ENCODE measurements at places on chromosomes 5 and 9.

DNA sequence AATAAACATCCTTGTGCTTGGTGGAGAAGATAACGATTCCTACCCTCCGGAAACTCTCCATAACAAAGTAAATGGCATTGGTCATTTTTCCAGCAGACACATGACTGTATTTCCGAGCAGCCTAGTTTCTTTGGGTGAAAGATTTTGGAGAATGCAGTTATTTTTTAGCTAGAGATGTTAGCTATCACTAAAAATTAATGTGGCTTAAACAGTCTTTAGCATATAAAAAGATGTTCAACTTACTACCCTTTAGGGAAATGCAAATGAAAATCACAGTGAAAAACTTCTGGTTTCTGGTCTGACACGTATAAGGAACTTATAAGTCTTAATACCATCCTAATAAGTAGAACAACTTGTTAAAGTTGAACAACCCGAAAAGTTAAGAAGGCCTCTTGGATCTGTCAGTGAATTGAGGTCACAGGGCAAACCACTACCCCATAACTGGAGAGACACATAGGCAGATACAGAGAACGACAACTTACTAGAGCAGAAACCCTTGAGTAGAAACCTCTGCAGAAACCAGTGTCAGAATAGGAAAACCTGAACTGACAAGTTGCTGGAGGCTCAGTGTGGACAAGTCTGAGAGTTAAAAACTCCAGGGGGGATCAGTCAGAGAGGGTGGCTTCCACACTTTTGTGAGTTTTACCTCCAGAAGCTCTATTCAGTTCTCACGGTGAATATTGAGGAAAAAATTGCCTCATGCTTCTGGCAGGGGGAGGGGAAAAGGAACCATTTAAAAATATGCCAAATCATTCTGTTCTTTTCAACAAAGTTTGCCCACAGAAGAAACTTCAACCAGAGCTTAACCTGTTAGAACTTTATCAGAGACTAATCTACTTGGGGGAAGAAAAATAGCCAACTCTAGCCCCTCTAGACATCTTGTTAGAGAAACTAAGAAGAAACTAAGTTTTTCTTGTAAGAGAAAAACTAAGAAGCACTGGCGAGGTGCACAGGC, 325.2 kb upstream of the RPS23 start:
- no peak for DNase-seq

- DNase-seq, result no peak
Measured at GRCh38 chr5:39299962-39300361, 64.3 kb downstream of the C9 start.

DNA sequence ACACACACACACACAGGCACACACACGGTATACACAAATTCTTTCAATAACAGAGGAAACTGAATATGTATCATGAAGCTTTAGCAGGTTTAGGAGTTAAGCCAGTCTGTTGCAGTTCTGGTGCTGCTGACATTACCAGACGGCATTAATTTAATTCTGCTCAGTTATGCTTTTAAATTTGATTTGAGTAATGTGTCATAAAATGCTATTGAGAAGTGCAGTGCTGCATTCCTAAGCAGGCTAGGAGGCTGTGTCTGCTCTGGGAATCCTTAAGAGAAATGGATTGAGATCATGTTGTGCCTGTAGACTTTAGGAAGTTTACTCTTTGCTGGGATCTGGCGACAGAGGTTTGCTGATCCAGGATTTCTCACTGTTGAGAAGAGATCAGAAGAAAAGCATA, 733.8 kb downstream of the BRINP1 start:
- no peak for DNase-seq

GRCh38 chr5:79931866-79932265, 59.2 kb downstream of the MTX3 start:
- no peak for DNase-seq

- no peak for DNase-seq
Measured at GRCh38 chr9:126357074-126357473, 30.4 kb downstream of the MVB12B start.

- DNase-seq, result no peak
Measured at GRCh38 chr5:172886476-172886875, 52.4 kb downstream of the ERGIC1 start.

DNA sequence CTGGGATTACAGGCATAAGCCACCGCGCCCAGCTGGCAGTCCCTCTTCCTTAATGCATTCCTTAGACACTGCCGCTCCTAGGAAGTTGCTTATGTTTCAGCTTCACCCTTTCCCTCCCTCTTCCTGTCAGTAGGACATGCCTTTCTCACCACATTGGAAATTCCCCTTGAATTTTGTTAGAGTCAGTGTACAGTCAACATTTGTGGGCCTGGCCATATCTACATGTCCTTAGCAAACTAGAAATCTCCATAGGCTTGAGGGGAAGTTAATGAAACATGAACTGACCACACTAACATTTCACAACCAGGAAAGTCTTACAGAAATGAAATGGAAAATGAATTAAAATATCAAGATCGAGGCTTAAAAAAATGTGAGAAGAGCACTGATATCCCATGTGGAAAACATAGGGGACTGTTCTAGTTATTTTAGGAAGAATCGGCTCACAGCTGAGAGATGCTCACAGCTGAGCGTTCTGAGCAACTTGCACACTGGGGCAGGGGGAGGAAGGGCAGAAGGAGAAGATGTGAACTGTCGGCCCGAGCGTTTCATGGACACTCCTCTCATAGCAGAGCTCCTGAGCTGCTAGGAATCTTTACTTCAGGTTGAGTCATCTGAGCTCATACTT, 21.1 kb upstream of the LVRN start:
- no peak for DNase-seq

- DNase-seq, result no peak
Measured at GRCh38 chr5:135458356-135458755, 6.2 kb upstream of the TIFAB start.

GRCh38 chr9:128946571-128947276, 679 bp downstream of the DOLK start:
- DNase-seq, result no peak

Measured in NCI-H526 treated with DMSO at 0.1 percent for 48 hours (cell line).